Mesothelial cell of epicardium (in vitro differentiated cells): ENCODE measurements at places on chromosomes 16 and 17.

DNA sequence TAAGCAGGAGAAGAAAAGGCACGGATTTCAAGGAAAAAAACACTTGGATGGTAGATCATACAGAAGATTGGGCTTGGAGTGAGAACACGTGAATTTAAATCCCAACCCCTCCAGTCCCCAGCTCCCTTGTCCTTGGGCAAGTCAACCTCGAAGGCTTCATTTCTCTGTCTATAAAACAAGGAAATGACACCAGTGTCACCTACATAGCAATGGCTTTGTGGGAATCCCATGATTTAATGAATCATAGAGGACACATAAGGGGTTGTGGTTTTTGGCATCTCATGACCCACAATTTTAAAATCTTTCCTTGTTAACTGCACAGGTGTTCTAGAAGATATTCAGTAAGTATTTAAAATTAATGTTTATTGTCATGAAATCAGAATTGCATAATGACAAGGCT is 8.2 kb upstream of the CCL2 start:
- no peak for DNase-seq

- no peak for DNase-seq
Observed at GRCh38 chr17:7211491-7212273, 8.0 kb downstream of the DLG4 start.

- DNase-seq, result no peak
Observed at GRCh38 chr16:57093666-57094564, 1.5 kb downstream of the CPNE2 start.

GRCh38 chr16:80846680-80847079 is 42.3 kb upstream of the CDYL2 start:
- no peak for DNase-seq

GRCh38 chr16:69680358-69680757 is 46.0 kb downstream of the NQO1 start:
- DNase-seq, result no peak

GRCh38 chr17:60535382-60536279 is 9.6 kb upstream of the APPBP2 start:
- no peak for DNase-seq

DNA sequence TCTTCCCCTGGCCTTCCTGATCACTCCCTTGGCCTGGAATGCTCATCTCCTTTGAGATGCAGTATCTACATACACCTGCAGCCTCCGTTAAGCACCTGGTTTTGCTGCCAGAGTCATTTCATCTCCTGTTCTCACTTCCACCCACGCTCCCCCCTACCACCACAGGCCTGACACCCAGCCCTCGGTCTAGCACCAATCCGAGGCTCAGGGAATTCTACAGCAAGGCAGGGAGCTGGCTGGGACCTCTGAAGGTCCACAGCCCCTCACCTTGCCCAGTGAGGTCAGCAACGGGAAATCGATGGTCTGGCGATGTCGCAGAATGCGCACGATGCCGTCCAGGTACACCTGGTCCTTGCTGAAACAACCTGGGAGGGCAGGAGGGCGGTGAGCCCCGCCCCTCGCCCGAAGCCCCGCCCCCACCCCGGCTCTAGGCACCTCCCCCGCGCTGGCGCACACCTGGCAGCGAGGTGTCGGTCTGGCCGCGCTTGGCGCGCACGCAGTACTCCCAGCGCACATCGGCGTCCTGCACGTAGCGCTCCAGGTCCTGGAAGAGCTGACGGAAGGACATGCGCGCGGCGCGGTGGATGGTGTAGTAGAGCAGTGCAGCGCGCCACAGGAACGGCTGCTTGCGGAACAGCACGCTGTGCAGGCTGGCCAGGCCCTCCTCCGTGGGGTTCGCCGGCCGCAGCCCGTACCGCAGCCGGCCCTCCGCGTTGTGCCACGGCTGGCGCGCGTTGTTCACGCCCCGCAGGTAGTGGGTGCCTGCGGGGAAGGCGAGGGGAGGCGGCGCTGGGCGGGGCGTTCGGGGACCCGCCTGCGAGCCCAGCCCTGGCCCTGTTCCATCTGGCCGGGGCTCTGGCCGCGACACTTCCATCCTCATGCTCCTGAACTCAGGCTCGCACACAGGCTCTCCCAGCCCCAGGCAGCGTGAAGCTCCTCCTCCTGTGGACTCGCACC is 5.7 kb downstream of the MATCAP1 start:
- no peak for DNase-seq

GRCh38 chr16:56336711-56337110 is 88.6 kb downstream of the AMFR start:
- no peak for DNase-seq

DNA sequence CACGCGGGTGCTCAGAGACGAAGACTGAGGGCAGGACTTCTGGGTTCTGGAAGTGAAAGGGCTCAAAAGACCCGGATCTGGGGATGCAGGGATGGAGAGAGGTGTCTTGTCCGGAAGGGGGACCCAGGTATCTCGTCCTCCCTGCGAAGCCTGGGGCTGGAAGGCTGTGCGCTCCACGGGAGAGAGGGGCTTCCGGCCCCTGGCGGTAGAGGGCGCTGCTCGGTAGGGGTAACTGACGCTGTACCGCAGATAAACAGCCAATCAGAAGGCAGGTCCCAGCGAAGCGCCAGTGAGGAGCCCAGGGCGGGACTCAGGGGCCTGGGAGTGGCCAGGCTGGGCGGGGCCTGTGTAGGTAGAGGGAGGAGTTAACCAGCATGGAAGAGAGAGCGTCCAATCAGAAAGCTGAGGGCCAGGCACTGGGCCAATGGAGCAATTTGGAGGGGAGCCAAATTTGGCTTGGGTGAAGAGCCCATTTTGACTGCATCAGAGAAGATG is 804 bp downstream of the TGFB1I1 start:
- DNase-seq, result no peak

GRCh38 chr17:32777436-32777835 is 99.5 kb downstream of the MYO1D start:
- DNase-seq, result no peak
